Fibroblast of skin of right biceps (primary cell): ENCODE measurements at places on chromosomes 12 and 14.

DNA sequence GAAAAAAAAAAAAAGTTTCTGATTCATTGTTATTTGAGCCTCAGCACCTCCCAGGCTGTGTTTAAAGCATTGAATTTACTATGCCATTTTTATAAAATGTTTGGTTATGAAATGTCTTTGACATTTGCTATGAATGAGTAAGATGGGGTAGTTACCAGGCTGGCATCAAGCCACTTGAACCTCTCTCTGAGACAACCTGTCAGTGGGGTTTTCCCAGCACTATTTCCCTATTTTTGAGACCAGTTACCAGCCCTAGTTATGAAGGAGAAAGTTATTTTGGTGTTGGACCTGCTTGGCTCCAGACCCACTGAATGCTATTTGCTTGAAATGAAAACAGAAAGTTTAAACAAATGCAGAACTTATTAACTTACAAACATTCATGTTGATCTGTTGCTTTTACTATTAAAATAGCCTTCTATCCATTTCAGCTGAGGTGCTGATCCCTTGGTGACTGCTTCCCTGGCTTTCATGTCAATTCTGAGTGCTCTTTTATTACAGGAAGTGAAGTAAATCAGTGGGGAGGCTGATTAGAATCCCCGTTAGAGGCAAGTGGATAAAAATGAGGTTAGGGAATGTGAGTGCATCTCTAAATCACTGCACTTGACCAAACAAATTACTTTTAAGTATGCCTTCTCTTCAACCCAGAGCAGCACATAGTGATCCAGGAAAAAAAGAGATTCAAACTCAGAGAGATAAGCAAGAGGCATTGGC, 37.8 kb downstream of the LLPH start:
- DNase-seq = peak; percentile 45

- DNase-seq = no peak
Measured at GRCh38 chr12:118649765-118650585, 273.6 kb downstream of the SUDS3 start.

DNA sequence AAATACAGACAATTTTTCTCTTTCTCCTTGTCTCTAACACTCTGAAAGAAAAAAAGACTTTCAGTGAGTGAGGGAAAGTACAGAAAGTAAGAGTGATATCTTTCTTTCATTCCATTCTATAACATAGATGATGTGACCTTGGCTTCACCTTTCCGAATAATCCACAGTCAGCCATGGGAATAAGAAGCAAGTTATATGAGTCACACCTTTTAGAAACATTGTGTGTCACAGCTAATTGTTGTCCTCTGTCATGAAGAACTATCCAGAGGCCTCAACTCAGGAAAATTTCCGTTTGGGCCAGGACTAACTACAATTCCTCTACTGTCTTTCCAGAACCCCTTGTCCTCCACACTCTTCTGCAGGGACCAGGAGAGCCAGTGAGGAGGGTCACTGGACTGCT, 209.7 kb upstream of the FAR2 start:
- DNase-seq = peak; percentile 66

DNA sequence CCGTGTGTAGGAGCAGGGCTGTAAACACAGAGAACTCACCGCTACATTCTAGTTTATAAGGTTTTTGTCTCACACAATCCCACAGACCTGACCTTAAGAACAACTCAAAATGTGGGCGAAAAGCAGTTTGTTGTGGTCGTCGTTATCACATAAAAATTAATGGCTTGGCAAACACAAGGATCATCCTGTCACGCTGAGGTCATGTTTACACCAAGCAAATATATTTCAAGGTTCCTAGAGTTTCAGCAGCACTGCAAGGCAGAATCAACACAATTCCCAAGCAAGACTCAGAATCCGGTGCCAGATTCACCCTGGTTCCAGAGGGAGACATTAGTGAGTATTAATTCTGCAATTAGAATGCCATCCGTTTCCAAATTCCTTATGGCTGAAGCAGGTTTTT, 30.1 kb upstream of the MAP1LC3B2 start:
- DNase-seq = peak; percentile 48

- DNase-seq = no peak
Measured at GRCh38 chr12:131197490-131197889, 243.8 kb downstream of the ADGRD1 start.

GRCh38 chr12:120015313-120015712, 26.3 kb downstream of the BICDL1 start:
- no peak for DNase-seq

DNA sequence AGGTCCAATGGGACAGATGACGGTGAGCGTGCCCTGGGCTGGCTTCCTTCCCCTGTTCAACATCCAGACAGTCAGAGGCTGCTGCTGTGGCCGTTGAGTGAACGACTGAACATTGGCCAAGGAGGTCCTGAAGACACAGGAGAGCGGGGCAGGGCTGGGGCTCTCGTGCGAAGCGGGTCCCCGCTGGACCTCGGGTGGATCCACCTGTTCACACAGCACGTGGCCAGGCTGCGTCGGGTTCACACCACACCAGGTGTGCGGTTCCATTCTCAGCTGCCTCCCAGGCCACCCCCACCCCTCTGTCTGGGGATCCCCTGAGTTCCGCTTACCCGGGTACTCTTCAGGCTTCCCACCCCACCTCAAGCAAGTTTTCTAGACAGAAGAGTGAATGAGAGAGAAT, 199.1 kb upstream of the PRMT8 start:
- no peak for DNase-seq

GRCh38 chr12:3246253-3246652, 169.1 kb downstream of the TSPAN9 start:
- no peak for DNase-seq

GRCh38 chr12:125512541-125513298, 447.5 kb downstream of the AACS start:
- DNase-seq = no peak

DNA sequence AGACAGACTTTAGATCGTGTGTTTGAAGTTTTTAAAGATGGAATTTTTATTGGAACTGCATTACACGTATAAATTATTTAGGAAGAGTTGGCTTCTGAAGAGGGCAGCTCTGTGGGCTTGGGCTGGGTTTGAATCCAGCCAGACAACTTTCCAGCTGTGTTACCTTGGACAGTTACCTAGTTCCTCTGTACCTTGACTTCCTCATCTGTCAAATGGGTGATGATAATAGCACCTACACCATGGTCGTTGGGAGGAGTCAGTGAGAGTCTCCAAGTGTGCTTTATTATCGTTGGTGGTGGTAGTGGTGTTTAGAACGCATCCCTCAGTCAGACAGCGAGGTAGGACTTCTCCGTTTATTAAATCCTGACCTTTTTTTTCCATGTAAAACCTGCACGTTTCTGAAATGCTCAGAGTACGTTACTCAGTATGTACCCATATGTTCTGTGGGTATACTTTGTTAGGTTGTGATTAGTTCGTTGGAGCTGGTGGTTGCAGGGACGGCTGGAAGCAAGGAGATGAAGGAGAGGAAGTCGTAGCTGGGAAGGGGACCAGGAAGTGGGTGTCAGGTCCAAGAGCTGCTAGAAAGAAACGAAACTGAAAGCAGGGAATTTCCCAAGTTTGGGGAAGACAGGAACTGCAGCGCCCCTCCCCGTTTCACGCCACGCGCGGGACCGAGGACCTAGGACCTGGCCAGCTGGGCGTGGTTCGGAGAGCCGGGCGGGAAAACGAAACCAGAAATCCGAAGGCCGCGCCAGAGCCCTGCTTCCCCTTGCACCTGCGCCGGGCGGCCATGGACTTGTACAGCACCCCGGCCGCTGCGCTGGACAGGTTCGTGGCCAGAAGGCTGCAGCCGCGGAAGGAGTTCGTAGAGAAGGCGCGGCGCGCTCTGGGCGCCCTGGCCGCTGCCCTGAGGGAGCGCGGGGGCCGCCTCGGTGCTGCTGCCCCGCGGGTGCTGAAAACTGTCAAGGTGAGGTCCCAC, at the start of gene OAS3:
OAS3 (plus strand) TSS at position 734 of the 979 bp plus-strand sequence; CDS start at position 791, 57 bp downstream.
- peak; percentile 56 for DNase-seq

DNA sequence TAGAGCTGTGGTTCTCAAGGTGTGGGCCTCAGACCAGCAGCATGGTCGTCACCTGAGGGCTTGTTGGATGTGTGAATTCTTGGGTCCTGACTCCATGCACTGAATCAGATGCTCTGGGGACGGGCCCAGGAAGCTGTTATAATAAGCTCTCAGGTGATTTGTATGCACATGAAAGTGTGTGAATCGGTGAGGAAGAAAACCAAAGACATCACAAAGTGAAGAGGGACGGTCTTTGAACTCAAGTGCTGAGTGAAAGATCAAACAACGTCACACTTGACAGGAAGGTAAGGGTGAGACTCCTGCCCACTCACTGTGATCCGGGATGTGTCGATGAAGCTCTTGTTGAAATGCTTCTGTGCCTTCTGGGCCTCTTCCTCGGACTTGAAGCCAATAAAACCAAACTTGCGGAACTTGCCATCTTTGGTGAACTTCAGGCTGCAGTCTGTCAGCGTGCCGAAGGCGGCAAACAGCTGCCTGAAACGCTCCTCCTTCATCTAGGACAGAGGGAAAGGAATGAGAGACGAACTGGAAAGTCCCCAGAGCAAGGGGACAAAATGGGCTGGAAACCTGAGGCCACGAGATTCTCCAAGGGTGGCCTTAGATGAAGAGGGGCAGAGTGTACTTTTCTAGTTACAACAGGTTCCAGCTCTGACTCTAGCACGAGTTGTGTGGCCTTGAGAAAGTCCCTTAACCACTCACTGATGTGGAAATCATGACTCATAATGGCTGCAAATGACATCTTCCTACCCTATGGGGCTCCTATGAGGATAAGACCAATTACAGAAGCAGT, 4.0 kb downstream of the RBM19 start:
- DNase-seq = peak; percentile 38

- DNase-seq = no peak
Measured at GRCh38 chr12:48030173-48030650, 25.9 kb upstream of the COL2A1 start.
